ENCODE measurements at places on chromosomes 3 and 15.

DNA sequence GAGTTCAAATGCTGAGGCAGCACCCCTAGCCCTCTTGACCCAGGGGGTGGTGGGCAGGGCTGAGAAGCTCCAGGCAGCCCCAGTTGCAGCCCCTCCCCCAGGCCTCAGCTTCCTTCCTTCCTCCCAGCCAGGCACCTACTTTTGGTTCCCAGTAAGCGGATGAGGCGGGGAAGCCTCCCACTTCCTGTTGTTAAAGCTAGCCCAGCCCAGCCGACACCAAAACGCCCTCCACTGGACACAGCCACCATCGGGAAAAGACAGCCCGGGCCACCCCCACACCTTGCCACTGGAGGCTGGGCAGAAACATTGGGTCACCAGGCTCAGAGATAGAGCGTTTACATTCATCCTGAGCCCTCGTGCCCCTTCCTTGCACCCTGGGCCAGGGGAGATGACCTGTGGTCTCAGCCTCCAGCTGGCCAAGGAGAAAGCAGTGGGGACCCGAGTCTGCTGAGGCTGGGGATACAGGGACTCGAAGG lies 3.5 kb downstream of the DUSP7 start:
- DNase-seq = no peak

DNA sequence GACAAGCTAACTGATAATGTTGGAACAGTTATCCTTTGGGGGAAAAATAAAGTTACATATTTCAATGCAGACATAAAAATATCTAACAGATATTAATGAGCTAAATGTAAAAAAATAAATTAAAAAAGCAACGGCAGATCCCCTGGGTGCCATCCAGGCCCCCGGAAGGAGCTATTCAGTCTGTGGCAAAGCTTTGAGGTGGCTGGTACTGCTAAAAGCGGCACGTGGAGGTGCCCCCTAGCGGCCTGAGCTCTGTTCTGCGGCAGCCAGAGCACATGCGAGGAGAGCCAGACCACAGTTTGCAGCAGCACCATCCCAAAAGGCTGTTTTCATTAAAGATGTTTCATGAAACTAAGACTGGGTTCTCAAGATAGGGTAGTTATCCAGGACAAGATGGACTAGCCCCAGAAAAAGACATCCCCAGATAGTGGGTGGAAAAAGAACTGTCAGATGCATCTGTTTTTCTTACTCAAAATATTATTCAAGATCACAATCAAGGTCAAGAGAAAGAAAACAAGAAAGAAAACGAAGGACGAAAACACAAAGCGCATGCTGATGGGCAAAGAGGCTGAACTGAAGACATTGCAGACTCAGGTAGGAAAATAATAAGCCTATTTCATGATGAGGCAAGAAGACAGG lies 18.7 kb downstream of the AP3S2 start:
- peak; percentile 64 for DNase-seq

DNA sequence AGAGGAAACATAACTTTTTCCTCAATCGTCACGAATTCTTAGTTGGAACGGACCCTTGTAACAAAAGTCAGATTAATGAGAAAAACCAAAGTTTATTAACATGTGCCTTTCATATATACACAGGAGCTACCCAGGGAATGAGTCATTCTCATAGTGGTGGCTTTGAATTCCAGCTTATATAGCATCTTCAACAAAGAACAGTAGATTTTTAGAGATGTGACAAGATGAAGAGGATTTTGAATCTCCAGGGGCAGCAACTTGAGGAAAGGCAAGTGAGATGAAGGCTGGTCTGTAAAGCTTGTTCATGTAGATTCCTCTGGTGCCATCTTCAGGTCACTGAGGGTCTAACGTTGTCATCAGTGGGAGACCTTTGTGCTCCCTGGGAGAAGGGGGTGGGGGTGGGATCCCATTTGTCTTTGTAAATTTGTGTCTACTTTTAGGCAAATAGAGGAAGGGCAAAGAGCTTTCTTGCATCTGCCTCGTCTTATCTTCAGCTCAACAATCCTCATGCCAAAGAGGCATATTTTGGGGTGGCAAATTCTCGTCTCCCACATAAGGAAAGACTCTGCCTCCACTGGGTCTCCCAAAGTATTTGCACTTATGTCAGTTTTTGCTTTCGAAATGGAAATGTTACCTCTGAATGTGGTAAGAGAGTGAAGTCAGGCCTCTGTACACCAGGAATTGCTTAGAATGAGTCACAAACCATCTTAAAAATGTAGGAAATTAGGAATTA lies 29.5 kb downstream of the CLEC3B start:
- no peak for DNase-seq

DNA sequence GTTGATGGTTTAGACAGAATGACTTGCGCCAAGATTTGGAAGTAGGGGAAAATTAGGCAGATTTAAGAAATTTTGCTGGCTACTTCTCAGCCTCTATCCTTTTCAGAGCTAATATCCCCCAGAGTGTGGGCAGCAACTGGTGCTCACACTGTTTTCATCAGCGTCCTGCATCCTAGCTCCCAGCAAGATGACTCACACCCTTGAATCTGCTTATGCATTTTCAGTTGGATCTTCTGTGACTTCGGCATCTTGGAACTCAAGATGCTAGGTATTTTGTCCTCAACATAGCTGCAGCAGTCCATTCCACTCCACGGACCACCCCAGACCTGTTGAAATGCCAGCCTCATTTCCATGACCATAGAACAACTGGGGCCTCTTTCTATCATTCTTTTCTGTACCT lies 336.1 kb upstream of the NR2F2 start:
- DNase-seq = no peak

DNA sequence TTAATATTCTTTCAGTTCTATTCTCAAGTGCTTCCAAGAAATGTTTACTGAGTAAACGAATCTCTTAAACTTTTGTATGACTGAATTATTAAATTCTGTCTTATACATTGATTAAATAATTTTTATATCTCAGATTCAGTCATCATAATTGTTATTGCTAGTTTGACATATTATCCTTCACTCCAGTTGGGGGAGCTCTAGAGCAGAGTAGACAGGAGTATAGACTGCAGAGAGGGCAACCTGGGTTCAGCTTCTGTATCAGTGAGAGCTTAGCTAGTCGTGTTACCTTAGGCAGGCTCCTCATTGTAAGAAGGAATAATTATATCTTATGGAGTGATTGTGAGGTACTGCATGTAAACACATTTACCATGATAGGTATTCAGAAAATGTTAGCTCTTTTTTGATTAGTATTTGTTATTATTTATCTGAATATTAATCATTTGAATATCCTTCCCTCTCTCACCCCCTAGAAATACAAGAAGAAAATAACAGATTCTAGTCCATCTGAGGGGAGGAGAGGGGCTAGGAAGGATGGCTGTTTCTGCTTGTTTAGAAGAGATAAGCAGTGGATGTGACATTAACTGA lies 31.0 kb upstream of the ZCWPW2 start:
- DNase-seq = no peak

DNA sequence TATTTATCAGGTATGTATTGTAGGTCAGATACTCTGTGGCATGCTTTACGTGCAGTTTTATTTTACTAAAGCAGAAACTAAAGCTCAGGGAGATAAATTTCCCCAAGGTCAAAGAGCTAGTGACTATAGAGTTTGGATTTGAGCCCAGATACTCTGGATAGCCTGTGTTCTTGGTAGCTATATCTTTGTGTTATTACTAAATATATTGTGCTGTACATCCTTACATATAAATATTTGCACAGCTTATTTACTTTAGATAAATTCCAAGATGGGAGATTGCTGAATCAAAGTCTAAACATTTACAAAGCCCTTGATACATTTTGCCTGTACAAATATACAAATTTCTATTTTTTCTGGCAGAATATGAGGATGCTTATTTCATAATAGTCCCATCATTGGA lies 660.9 kb upstream of the NAALADL2 start:
- DNase-seq = no peak

GRCh38 chr15:42024303-42024702 lies 3.5 kb upstream of the PLA2G4E start:
- DNase-seq = no peak

- no peak for DNase-seq
Observed at GRCh38 chr3:116051586-116051985, 393.7 kb downstream of the LSAMP start.

DNA sequence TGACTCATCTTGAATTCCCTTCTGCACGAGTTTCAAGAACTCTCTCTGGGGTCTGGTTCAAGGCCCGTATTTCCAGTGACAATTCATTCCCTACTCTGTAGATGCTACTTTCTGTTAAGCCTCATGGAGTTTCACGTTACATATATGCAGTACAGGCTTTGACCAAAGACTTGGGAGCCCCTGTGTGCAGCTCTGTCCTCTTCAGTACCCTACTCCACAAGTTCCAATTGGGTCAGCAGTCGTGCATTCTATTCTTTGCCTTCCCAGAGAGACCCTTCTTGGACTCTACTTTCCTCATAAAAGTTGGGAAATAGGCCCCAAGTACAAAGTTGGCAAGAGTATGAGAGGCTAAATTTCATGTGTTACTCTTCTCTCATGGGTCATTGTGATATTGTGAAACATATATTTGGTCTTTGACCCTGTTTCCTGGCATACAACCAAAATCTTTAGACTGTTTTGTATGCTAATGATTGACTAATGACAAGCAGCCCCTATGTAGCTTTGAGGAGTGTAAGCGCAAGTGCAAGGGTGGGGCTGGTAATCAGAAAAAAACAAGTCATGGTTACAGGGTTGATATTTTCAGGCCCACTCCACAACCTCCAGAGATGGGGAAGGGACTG lies 15.0 kb upstream of the CCDC50 start:
- no peak for DNase-seq

GRCh38 chr3:19248143-19248542 lies 99.8 kb downstream of the KCNH8 start:
- DNase-seq = no peak

GRCh38 chr3:26636096-26636727 lies 13.6 kb downstream of the LRRC3B start:
- DNase-seq = no peak

- DNase-seq = no peak
Observed at GRCh38 chr3:125107861-125108567, 52.2 kb upstream of the HEG1 start.

GRCh38 chr3:10371167-10371566 lies 50.3 kb upstream of the SEC13 start:
- DNase-seq = no peak

DNA sequence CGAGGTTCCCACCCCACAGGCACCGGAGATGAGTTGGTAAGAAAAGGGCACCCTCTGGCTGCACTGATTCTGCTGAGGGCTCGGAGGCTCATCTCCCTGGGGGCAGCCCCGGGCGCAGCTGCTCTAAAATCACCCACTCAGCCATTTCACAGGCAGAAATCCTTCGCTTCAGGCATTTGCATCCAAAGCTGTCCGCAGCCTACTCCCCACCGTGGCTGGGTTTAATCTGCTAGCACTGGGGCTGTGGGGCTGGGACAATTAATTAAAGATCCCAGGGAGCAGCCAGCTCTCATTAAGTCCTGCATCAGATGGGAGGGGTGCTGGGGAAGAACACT lies 104.3 kb upstream of the PRR20G start:
- no peak for DNase-seq

DNA sequence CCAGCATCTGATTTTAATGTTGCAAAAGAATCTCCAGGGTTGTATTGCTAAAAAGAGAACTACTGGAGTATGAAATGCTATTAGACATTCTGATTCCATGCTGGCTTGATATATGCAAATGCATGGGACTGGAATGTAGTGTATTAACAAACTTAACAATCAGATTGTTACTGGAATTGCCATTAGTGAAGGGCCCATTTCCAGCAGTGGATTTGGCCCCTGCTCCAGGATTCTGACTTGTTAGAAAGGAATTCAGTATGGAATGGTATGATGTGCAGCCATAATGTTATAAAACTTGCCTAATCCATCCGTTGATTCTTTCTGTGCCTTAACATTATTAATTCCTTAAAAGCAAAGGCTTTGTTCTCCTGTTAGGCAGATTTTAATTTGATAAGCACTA lies 7.9 kb downstream of the ARRDC4 start:
- no peak for DNase-seq

- DNase-seq = no peak
Observed at GRCh38 chr3:152350139-152350538, 81.4 kb downstream of the MBNL1 start.

DNA sequence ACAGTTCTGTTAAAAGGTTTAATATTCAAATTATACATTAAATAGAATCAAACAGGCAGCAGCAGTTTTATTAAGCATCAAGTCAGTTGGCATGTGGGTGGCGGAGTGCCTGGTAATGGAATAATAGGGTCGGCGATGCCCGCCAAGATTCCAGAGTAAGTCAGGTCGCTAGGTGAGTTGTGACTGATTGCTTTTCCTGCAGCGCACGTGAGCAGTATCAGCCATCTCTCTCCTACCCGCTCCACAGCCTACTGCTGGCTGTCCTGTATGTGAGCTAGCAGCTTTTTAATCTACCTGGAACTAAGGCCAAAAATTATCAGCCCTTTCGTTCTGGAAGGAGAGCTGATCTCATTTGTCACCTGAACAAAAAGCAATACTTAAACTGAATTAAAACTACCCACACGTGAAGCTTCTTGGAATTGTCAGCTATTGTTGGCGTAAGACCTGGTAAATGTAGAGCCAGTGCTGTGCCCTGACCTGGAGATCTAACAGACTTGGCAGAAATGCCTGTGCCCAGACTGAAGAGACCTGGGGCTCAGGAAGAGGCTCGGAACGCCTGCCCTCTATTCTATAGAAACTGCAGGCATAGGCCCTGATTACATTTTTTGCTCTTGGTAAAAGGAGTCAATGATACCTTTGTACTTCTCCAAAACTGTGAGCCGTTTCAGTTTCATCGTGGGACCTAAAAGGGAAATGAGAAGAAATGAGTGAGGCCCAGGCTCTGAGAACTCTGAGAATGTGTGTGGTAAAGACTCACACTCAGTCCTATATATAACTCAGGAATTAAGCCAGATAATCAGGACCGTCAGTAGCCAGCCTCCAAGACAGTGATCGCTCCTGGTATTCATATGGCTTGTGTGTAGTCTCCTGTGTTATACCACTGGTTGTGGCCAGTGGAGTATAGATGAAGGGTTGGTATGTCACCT lies 21.9 kb downstream of the IDH3A start:
- no peak for DNase-seq

DNA sequence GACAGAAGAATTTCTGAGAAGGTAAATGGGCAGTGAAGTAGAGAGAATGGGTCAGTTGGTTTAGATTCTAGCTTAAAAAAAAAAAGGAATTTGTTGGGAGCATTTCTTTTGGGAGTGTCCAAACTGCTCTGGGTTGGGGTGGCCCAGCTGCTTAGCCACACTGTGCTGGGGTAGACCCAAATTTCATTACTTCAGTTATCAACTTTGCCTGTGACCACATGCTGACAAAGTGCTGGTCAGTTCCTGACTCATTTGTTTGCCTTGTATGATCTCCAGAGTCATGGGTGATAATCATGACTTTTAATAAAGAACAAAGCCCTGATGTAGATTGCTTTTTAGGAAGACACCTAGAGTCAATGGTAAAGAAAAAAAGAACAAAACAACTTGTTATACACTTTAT lies 121.5 kb upstream of the FGF7 start:
- no peak for DNase-seq

- no peak for DNase-seq
Observed at GRCh38 chr3:49222002-49222401, 50.6 kb downstream of the KLHDC8B start.

DNA sequence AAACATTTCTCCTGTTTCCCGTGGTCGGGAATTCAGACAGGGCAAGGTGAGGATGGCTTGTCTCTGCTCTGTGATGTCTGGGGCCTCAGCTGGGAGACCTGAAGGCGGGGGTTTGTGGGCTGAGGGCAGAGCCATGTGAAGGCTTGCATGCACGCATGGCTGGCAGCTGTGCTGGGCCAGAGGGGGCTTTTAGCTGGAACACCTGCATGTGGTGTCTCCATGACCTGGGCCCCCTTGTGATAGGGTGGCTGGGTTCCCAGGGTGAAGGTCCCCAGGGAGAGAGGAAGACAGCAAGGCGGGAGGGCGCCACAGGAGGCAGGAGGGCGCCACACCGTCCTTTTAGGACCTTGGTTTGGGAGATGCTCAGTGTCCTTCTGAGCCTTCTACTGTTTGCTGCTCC lies 101.6 kb upstream of the PRR23E start:
- DNase-seq = no peak

Data from activated CD4-positive, CD25-positive, alpha-beta regulatory T cell (primary cell).